LNCaP clone FGC (cell line): ENCODE measurements at places on chromosomes 13 and 19.

DNA sequence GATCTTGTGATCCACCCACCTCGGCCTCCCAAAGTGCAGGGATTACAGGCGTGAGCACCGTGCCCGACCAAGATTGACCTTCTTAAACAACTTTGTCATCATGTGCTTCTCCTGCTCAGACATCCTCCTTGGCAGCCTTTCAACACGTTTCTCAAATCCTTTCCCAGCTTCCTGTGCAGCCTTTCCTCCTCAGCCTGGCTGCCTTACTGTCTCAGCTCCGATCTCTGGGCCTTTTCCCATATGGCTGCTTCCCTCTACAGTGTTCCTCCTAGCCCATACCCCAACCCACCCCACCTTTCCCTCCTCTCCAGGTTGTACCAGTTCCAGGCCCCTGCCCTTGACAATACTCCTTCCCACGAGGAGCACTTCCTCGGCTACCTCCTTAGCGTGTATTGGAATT lies 7.2 kb downstream of the PHF11 start:
- no peak for DNase-seq

GRCh38 chr19:31154021-31154420 lies 195.2 kb downstream of the TSHZ3 start:
- no peak for DNase-seq

GRCh38 chr19:58522709-58523108 lies 3.1 kb upstream of the ZBTB45 start:
- no peak for DNase-seq

GRCh38 chr19:5290336-5291262 lies 50.0 kb downstream of the PTPRS start:
- DNase-seq, result no peak

GRCh38 chr13:73171271-73171682 lies 112.5 kb downstream of the KLF5 start:
- DNase-seq, result no peak

- no peak for DNase-seq
Measured at GRCh38 chr13:59300355-59301173, 863.2 kb downstream of the DIAPH3 start.

- DNase-seq, result no peak
Measured at GRCh38 chr13:21675095-21675991, 4.5 kb downstream of the FGF9 start.

GRCh38 chr13:26446751-26447150 lies 110.7 kb upstream of the WASF3 start:
- DNase-seq, result no peak

- DNase-seq, result no peak
Measured at GRCh38 chr19:34512254-34512822, 30.8 kb downstream of the WTIP start.

DNA sequence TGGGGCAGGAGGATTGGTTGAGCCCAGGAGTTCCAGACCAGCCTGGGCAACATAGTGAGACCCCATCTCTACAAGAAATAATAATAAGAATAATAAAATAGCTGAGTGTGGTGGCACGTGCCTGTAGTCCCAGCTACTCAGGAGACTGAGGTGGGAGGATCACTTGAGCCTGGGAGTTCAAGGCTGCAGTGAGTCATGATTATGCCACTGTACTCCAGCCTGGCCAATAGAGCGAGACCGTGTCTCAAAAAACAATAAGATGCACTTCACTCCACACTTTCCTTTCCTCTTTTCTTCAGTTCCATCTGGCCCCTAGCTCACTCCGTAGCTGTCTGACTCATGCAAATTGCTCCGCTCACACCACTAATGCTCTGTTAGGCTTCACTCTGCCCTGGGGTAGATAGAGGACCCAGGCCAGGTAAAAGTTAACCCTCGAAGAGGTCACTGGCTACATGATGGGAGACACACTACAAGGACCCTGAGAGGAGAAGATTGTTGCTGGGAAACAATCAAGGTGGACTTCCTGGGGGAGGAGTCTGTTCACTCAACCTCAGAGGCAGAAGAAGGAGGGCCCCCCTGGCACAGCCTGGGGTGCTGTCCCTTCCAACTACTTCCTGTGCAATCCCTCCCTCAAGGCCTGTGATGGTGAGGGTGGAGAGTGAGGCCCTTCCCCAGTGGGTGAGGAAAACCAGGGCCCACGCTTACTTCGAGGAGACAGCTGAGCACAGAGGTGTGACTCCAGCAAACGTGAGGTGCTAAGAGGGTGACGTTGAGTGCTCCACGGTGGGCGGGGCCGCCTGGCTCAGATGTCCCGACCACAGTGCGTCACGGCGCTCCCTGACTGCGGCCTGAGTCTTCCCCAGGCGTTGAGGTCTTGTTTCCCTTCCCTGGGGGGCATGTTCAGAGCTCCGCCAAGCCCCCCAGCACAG lies 8.8 kb upstream of the TNFSF9 start:
- no peak for DNase-seq

GRCh38 chr19:4923276-4923747 lies 14.0 kb downstream of the UHRF1 start:
- no peak for DNase-seq

DNA sequence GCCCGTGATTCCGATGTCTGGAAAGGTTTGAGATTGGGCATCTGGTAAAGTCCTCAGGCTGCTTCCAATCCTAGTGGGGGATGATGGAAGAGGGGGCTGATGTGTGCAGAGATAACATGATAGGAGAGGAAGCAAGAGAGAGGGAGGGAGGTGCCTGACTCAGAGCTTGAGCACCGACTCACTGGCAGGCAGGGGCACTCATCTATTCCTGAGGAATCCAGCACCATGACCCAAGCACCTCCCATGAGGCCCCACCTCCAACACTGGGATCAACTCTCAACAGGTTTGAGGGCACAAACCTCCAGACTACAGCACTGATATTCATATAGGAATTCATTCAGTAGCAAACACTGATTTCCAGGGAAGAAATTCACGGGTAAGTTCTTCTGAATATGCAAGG lies 5.6 kb upstream of the SIGLEC9 start:
- no peak for DNase-seq

DNA sequence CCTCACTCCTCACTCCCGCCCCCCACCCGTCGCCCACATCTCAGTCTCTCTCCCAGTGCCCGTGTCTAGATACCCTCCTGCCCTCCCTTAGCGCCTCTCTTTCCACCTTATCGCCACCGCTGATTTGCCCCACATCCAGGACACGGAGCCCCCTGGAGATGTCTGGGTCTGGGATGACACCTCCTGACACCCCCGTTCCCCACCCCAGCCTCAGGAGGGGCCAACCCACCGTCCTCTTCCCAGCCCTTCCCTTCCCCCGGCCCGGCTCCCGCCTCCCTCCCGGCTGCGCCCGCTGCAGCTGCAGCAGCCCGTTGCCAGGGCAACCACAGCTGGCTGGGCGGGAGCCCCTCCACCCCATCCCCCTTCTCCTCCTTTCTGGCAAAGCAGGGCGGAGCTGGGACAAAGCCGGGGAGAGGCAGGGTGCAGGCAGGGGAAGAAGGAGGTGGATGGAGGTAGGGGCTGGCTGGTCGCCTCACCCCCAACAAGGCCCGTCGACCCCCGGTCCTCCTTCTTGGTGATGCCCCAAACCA lies 13.5 kb downstream of the DPF1 start:
- DNase-seq, result no peak

DNA sequence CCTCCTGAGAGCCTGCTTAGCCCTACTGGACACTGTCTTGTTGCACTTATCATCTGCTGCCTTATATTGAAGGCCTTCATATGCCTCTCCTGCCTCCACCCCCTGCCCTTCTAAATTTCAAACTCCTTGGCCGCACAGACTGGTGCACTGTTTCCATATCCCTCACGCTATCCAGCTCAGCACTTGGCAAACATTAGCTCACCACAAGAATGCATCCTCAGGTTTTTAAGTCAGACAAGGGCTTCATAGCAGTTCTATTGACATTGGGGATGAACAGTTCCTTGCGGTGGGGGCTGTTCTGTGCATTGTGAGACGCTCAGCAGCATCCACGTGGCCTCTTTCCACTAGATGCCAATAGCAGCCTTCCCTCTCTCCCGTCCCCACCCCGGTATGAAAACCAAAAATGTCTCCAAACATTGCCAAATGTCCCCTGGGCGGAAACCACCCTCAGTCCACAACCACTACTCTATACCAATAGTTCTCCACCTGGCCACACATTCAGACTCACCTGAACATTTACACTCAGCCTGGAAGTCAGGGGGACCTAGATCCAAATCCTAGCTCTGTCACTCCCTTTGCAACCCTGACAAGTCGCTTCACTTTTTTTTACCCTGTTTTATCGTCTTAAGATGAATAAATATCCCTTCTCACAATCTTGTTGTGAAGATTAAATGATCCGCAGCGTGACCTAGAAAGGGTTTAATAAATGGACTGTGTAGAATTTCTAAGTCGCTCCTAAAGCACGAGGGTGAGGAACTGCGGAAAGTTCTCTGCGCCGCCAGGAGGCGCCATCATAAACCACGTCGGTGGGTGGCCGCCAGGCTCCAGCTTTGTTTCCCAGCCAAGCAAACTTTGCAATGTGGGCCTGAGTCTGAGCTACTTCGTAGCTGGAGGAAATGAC lies 3.6 kb upstream of the CEACAM3 start:
- no peak for DNase-seq

DNA sequence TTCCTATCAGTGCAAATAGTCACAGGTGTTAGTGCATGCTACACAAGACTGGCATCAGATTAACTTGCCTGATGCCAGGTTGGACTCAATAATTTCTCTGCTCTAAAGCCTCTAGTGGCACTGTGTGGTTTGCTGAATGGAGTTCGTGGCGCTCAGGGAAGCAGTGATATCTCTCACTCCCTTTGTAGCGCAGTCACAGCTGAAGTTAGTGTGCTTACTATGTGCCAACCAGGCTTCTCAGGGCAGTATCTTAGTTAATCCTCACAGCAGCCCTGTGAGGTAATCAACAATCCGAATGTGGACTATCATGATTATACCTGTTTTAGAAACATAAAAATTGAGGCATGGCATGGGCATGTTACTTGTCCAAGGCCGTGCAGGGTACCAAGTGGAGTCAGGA lies 190.3 kb downstream of the LMO7 start:
- no peak for DNase-seq

DNA sequence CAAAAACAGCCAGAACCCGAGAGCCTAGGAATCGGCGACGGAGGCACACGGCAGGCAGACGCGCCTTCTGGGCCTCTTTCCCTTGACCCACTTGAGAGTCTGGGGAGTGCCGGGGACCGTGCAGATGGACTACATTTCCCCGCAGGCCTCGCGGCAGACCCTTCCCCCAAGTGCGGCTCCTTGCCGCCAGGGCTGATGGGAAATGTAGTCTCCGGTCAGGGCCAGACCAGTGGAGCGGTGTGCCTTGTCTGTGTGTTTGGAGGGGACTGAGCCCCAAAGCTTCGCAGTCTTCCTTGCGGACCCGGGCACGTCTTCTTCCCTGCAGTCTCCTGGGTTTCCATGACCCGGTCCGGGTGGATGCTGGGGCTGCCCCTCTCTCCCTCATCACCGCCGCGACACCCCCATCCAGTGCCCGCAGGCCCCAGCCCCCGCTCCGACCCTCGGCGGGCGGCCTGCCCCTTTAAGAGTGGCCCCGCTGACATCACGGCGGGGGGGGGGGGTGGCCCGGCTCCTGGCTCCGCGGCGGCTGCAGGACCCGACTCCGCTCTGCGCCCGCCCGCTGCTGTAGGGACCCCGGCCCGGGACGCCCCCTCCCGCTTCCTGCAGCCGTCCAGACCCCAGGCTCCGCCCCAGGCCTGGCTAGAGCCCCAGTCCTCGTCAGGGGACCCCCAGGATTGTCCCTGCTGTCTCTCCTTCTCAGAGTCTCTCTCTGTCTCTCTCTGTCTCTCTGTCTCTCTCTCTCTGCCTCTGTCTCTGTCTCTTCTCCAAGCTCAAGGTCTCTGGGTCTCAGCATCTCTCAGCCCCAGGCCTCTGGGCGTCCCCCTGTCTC lies 758 bp upstream of the CACNG7 start:
- DNase-seq, result no peak

- DNase-seq, result no peak
Measured at GRCh38 chr19:30341611-30342201, 30.5 kb upstream of the ZNF536 start.

DNA sequence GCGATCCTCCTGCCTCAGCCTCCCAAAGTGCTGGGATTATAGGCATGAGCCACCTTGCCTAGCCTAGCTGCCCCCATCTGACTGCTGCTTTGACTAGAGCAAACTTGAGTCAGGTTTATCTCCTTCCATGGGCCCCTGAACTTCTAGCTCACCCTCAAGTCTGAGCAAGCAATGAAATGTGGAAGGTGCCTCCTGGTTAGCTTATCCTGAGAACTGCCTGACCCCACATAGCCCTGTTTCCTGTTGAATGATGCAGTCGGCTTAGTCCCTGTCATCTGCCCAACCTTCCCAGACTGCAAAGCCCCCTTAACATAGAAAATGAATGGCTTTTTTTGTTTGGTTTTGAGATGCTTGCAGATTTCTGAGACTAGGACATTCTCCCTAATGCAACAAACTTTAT lies 8.9 kb upstream of the TMEM160 start:
- no peak for DNase-seq

DNA sequence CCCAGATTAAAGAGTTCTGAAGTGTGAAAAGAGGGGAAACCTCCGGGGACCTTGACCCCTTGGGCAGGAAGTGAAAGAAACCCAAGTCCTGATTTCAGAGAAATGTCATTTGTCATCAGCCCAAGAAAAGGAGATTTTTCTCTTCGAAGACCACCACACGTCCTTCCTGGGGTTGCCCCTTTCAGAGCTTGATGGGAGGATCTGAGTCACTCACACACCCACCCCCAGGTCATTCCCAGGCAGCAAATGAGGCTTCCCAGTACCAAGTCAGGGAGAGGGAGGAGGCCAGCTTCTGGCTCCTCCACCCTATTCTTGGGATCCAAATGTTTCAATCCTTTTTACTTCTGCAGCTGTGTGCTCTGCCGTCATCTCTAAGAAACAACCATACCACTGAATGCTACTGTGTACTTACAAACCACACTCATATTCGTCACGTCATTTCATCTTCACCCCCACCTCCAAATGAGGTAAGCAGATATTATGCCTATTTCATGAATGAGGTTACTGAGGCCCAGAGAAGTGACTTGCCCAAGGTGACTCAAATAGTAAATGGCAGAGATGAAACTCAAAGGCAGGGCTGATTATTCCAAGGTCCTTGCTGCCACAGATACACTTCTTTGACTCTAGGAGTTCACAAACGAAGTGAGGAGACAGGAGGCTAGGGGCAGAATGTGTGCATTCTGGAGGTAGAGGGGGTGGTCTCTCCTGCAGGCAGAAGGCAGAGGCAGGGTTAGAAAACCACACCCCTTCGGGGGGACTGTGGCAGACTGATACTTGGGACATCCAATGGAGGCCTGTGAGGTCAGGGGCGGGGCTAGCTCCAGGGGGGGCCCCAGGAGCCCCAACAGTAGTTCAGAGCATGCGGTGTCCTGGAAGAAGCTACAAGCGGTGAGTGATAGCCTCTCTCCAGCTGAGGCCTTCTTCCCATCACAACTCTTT lies 5.0 kb upstream of the KMT2B start:
- no peak for DNase-seq

- DNase-seq, result no peak
Measured at GRCh38 chr19:51203916-51204315, 21.0 kb upstream of the CD33 start.

DNA sequence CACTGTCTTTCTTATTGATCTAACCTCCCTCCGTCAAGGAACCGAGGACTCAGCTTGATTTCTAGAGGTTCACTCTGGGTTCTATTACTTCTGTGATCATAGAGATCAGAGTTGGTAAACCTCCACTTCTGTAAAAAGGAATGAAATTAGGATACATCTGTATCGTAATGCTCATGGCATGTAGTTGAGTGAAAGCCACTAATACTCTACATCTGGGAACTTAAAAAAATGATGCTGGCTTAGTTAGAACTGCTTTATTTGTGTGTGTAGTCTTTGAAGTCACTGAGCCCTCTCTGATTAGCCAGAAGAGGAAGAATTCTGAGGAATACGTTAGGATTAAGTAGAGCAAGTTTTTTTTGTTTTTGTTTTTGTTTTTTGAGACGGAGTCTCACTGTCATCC lies 140.8 kb downstream of the GGACT start:
- DNase-seq, result no peak

GRCh38 chr13:30376426-30377311 lies 45.6 kb upstream of the UBE2L5 start:
- DNase-seq, result no peak
